ENCODE measurements at places on chromosomes 11 and 22.

DNA sequence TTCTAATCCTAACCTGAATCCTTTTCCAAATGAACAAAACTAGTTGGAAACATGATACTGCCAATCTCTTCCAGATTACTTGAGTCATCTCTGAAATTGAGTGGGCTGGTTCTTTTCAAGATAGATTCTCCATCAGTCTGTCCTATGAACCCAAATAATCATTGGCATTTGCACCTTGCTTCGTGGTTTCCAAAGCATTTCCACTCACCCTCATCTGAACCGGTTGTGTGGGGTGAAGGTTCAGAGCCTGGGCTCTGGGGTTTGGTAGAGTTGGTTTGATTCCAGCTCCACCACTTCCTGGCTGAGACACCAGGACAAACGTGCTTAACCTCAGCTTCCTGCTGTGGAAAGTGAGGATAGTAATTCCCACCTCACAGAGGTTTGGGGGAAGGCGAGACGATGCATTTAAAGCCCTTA lies 206.4 kb upstream of the E2F8 start:
- DNase-seq = no peak

DNA sequence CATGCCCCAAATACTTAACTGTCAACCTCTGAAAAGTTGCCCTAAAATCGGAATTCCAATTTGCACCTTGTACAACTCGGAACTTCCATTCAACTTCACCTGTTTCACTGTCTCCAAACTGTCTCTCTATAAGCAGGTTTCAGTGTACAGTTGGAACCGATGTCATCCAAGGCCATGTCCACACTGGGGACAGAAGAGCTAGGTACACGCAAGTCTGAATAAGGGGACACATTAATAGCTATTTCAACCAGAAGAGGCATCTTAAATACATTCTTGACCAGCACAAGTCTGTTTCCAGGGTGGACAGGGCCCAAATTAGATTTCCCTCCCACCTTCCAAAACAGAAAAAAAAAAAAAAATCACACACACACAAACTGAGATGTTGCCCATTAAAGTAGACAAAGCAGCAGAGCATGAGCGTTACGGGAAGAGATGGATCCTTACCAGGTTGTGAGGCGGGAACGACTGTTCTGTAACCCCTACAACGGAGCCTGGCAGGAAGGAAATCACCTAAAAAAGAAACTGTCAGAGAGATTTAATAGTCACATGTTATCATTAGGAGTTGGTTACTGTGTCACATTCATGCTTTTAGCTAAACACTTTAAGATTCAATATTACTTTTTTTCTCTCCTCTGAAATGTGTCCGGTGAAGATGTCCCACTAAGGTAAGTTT lies 1.7 kb downstream of the CREBZF start:
- DNase-seq = no peak

DNA sequence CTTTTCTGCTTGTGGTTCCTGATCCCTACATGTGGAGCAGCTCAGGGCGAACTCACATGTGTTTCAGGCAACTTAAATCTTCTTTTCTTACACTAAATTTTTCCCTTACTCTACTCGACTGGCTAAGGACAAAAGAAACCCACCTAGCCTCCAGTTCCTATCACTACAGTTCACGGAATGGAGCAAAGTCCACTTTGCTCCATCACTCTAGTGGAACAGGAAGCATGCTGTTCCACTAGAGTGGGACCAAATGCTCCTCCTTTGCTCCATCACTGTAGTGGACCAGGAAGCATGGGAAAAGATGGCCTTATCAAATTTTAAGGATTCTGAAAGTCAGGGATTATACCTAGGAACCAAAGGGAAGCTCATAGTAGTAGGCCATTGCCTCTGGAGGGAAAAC lies 36.1 kb downstream of the PDE3B start:
- no peak for DNase-seq

- no peak for DNase-seq
Measured at GRCh38 chr11:110294509-110294908, 1.9 kb downstream of the RDX start.

DNA sequence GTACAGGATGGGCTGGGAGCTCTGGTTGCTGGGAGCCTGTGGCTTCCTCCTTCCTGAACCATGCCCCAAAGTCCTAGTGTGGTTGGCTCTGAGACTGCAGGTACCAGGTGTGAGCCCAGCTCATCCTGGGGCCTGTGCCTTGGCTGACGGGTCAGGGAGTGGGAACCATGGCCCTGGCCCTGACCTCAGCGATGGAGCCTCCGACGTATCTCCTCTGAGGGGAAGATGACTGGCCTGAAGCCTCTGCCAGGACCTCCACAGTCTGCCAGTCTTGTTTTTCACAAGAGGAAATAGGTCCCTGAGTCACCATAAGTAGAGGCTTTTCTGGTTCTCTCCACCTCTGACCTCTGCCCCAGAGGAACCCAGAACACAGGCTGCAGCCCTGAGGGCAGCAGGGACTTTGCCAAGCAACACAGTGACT lies 3.4 kb downstream of the RCE1 start:
- DNase-seq = no peak

DNA sequence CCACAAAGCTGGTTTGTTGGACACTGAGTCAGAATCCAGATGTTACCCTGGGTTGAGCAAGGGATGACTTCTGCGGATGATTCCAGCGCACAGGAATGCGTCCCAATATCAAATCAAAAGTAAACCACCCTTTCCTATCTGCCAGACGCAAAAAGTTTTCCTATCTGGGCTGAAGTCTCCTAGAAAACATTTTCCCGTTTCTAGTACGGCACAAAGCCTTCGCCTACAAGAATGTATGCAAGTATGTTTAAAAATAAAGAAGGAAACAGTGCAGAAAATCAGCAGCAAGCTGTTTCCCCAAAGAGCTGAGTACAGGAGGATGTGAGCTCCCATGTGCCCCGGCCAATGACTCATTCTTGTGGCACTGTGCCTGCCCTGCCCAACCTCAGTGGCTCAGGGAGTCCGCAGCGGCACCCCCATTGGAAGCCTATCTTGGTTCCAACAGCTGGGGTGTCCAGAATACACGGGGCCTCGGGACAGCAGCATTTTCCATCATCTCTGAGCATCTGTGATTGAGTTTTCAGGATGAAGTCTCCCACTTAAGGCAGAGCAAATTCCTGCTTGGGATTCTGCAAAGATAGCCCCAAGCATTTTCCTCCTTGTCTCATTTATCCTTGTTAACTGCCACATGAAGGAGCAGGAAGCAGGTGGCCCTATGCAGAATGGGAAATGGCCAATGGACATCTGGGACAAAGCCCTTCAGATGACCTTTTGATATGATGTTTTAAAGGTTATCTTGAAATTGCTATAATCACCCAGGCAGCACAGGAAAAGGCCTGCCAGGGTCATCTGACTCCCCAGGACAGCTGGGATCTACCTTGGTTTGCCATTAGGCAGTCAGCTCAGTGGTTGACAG lies 17.5 kb downstream of the KCNJ5 start:
- DNase-seq = no peak

DNA sequence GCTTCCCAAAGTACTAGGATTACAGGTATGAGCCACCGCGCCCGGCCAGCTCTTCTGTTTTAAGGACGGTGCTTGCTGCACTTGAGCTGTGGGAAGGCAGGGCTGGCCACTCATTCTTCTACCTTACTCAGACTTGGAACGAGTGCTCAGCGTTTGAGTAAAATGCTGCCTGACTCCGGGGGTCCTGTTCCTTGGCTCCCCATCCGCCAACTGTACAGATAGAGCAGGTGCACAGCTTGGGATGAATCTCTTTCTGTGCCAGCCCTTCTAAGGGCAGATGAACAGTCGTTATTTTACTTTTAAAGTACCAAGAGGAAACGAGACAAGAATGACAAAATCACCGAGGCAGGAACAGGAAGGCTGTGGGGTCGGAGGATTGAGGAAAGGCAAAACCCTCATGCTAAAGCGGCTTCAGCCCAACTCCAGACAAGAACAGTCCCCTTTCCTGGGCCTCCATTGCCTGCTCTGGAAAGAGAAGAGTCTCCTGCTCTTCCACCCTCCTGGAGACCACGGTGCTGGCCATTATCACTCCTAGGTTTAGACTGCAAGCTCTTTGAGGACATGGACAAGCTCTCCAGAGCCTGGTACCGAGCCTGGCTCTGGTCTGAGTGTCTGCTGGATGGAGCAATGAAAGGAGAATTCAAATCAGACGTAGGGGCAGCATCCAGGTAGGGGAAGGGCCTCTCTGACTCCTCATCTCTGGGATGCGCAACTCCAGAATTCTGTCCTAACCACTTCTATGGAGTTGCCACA lies 1.1 kb upstream of the SUN2 start:
- DNase-seq = no peak

- DNase-seq = no peak
Measured at GRCh38 chr11:38456371-38456770, 1858.3 kb upstream of the RAG2 start.

Measured in naive thymus-derived CD8-positive, alpha-beta T cell (primary cell).